ENCODE measurements at places on chromosomes 16 and 17.

- peak; percentile 93 for DNase-seq
These were observed 4.0 kb upstream of the RPL38 start for GRCh38 chr17:74199306-74200092.

- no peak for DNase-seq
These were observed 146.4 kb upstream of the CHMP6 start for GRCh38 chr17:80845069-80845862.

GRCh38 chr17:37305406-37305905 is 70.3 kb upstream of the C17orf78 start:
- DNase-seq: no peak

- DNase-seq: no peak
These were observed 74.3 kb downstream of the AXIN2 start for GRCh38 chr17:65487161-65487560.

GRCh38 chr17:82021107-82021899 is 1.4 kb downstream of the CENPX start:
- DNase-seq: peak; percentile 84

GRCh38 chr16:51763072-51763661 is 612.1 kb upstream of the SALL1 start:
- no peak for DNase-seq

DNA sequence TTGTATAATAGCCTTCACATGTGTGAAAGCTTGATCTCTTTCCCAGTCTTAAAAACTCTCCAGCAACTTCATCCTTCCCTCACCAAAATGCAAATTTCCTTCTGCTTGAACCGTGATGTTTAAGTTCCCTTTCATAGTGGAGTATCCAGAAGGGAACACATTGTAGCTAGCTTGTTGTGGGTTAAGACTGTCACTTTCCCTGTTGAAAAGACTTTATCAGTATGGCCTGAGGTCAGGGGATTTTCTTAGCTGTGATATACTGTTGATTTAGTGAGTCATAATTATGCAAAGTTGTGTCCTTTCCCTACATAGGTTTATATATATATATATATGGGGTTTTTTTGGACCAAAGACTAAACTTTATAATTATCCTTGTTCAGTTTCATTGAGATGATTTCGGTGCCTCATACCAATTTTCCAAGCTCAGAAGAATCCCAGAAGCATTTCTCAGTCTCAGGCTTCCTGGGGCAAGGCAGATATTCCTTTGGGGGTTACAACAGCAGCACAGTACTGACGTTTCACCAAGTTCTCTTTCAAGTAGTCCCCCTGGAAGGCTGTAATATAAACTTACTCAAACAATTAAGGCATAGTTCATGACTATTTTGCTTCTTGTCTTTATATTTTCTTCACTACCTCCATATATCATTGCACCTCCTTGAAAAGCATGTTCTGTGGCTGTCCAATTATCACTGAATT is 35.7 kb downstream of the ESRP2 start:
- DNase-seq: no peak

DNA sequence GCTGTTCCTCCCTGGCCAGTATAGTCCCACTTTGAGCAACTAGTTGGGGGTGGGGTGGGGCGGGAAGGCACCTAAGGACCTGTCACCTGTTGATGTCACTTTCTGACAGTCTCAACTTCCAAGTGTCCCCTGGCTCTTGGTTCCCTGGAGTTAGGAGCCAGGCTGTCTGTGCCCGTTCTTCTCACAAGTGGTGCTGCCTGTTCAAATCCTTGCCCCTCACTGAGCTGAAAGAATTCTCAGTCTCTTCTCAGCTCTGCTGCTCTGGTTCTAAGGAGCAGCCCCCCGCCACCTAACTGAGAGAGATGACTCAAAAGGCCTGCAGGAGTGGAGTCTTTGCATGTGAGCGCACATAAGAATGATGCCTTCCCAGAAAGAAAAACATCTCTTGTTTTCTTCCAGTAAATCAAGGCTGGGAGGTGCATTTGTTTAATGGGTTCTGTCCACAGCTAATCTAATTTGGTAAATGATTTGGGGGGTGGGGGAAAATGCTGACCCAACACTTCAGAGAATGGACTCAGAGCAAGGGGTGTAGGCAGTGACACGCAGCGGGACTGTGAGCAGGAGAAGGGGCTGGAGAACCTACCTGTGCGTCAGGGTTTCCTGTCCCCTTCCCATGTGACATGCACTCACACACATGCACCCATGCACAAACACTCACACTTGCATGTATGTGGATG is 78.2 kb upstream of the NLRP1 start:
- no peak for DNase-seq

DNA sequence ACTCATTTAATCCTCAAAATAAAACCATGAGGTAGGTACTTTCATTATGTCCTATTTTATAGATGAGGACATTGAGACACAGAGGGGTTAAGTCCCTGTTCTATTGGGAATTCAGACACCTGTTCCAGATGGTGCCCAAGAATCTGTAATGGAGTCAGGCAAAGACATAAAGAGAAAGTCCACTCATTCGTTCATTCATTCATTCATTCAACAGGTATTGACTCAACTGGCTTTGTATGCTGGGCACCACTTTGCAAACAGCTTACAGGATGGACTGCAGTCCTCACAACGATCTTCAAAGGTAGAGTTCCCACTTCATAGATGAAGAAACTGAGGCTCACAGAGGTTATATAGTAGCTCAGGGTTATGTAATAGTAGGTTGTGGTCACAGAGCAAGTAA is 47.9 kb upstream of the TAC4 start:
- no peak for DNase-seq

DNA sequence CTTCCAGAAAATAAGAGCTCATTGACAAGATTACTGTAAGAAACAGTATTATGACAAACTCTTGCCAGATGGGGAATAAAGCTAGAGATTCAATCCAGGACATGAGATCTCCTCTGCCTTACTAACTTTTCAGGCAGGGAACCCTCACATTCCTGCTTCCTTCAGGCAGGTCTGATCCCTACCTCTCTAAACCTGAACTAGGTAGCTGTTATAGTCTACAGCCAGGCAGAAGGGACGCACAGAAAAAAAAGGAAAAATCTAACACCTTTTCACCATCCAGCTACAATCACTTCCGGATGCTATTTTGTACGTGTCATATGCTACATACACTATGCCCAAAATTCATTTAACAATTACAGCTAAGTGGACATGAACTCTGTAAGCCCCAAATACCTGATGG is 41.2 kb downstream of the CNOT1 start:
- no peak for DNase-seq

DNA sequence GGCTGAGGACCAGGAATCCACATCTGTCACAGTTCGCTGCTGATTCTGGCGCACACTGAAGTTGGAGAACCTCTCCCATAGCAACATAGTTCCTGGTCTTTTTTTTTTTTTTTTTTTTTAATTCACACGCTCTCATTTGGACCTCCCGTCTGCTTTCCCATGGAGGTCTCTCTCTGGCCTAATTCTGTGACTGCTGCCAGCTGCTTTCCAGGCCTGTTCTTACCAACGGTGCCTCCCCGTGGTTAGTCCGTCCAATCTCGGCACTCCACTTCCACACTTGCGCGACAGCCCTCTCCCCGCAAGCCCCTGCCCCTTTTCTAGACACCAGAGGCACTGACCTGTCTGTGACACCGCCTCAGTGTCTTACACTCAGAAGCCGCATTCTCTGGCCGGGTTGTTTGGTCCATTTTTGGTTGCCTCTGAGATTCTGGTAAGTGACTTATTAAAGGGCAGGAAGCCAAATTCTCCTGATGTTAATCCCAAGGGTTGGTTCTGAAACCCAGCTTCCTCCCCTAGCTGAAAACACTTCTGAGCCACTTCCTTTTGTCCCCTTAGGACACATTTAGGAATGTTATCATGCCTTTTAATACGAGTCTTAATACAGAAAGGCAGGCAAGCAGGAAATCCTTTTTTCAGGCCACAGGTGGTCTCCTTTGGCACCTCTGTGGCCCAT is 1.1 kb upstream of the AKTIP start:
- peak; percentile 42 for DNase-seq

- DNase-seq: no peak
These were observed 44.8 kb downstream of the TRARG1 start for GRCh38 chr17:1324201-1324771.

GRCh38 chr17:79843474-79843815 is 4.2 kb upstream of the CBX4 start:
- no peak for DNase-seq

DNA sequence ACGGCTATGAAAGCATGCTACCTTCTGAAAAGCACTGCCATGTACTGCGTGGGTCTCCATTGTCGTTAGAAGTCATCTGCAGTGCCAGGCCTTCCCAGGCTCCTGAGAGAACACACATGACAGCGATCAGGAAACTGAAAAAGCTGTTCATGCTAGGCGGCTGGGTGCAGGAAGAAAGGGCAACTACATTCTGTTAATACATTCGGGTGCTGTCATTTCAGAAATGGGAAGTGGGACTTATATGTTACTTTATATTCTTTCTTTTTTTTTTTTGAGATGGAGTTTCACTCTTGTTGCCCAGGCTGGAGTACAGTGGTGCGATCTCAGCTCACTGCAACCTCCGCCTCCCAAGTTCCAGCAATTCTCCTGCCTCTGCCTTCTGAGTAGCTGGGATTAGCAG is 19.9 kb downstream of the CFAP20 start:
- DNase-seq: no peak

DNA sequence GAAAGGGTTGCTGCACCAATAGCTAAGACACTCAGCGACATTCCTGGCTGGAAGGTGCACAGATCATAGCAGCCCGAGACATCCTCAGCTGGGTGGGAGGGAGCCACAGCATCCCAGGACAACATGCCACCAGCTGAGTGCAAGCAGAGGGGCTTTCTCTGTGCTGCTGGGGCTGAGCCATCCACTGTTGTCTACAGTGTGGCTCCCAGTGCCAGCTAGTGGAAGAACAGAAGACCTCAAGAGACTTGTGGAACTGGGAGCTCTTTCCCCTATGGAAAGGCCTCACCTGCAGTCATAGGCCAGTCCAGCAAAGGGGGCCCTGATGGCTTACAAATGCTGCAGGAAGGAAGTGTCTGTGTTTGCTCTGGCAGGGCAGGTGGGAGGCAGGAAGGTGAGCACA is 131.0 kb downstream of the C16orf78 start:
- no peak for DNase-seq

DNA sequence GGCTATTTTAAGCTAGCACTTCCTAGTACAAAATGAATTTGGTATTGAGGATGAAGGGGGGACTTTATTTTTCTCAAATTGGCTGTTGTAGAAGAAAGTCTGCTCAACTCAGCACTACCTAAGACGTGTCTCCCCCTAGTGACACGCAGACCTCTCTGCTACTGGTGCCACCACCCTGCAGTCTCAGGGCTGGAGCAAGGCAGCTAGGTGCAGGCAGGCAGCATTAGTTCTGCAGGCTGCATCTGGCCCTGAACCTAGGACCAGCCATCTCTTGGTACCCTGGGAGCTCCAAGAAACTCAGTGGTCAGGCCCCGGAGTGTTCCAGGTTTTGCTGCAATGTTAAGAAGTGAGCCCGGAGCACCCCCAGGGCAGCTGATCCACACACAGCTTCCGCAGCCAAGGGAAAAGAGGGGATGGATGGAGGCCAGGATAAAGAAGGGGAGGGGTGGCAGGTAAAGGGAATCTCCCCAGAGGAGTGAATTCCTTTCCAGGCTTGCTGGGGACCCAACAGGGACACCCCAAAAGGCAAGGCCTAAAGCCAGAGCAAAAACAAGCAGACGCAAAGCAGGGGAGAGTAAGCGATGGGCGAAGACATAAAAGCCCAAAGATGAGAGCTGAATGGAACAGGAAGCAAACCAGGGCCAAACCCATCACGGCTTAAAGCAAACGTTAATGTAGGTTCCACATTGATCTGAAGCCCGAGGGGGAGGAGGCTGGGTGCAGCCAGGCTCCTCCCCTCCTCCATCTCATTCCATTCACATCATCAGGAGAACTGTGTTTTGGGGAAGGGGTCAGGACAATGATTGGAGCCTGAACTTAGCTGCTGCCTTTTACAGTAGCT is 200.5 kb downstream of the ZFHX3 start:
- DNase-seq: peak; percentile 61

DNA sequence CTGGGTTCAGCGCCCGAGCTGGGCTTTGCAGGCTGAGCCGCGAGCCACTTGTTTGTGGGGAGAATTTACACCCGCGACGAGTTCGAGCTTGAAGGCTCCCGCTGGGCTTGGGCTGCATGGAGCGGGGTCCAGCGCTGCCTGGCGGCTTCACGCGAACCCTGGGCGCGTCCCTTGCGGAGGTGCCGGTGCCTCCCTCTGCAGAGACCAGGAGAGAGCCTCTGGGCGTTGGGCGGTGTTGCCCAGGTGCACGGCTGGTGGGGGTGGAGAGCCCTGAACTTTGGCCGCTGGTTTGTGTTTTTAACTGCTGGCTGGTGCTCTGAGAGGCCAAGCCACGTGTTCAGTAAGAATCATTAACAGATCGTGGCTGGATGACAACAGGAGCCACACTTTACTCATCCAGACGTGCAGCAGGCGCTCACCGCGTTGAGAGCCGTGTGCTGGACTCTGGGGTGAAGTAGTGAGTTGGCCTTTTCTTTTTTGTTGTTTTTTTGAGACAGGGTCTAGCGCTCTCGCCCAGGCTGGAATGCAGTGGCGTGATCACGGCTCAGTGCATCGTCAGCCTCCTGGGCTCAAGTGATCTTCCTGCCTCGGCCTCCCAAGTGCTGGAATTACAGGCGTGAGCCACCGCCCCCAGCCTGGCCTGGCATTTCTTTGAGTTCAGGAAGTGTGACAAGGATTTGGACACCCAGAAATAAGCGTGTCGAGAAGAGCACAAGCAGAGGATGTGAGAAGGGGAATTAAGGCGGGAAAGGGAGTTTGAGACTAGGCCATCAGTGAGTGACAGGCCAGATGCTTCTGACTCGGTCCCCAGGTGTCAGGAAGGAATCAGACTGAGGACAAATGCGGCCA is 827 bp downstream of the CDK10 start:
- DNase-seq: no peak

GRCh38 chr17:54544249-54544648 is 356.4 kb upstream of the TOM1L1 start:
- DNase-seq: peak; percentile 47

GRCh38 chr17:68782789-68783188 is 172.4 kb downstream of the ABCA8 start:
- DNase-seq: no peak

- DNase-seq: no peak
These were observed 331.2 kb upstream of the MAF start for GRCh38 chr16:79931721-79932120.

DNA sequence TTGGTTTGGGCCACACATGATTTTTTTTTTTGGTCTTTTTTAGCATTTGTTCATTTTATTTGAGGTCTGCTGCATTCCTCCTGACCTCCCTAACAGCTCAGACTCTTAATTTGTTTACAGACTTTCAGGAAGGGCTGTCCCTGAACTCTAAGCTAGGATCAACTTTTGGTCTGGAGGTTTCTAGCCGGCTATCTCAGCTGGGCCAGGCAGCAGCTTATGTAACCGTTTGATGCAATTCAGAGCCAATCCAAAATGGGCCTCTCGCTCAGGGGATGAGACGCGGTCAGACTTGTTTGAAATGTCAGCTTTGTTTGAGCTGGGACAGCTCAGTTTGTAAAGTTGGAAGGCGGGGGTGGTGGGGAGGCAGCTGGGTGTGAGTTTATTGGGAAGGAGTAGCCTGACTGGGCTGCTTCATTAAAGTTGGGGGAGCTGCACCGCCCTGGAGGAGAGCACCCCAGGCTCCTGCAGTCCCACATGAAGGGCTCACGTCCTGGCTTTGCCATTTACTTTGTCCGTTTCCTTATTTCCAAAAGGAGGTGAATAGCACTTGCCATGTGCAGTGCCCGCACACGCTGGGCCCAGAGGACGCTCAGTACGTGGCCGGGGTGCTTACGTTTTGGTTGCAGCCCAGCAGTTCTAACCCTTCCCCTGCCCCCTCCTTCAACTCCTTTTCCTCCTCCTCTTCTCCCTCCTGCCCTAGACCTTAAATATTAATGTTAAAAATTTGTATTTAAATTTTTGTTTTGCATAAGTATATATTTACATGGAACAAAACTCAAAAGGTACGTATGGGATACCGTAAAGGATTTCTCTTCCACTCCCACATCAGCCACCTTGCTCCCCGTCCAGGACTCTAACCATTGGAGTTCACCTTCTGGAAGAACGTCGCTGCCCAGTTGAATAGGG is 121.2 kb downstream of the SNX29 start:
- no peak for DNase-seq

All from D341Med (cell line).